ENCODE measurements at places on chromosomes 3 and 15.

DNA sequence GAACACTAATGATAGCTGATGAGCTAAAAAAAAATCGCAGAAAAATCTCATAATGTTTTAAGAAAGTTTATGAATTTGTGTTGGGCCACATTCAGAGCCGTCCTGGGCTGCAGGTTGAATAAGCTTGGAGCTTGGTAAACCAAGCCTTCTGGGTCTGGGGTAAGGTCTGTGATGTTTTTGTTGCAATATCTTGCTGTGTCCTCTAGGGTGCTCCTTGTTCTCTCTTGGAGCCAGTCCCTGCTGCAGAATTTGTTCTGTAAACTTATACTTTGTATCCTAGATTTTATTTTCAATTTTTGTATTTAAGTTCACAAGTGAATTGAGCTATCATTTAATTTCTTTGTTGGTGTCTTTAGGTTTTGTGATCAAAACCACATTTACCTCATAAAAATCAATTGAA, 143.7 kb downstream of the NR1D2 start:
- no peak for DNase-seq

DNA sequence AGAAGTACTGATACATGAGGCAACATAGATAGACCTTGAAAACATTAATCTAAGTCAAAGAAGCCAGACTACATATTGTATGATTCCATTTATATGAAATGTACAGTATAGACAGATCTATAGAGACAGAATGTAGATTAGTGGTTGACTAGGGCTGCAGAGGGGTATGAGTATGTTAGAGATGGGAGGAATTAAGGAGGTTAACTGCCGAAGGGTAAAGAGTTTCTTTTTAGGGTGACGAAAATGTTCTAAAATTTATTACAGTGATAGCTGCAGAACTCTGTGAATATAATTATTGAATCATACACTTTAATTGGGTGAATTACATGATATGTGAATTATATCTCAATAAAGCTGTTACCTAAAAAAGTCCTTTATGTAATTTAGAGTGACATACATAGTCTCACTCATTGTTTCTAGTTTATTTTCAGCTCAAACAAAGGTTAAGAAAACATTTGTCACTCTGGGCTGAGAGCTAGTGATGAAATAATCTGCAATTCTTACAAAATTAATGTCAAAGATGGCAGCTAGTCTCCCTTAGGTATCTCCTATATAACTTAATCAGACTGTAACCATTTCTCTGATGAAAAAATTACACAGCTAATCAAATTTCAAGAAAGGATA, 61.4 kb downstream of the DENND4A start:
- DNase-seq: no peak

DNA sequence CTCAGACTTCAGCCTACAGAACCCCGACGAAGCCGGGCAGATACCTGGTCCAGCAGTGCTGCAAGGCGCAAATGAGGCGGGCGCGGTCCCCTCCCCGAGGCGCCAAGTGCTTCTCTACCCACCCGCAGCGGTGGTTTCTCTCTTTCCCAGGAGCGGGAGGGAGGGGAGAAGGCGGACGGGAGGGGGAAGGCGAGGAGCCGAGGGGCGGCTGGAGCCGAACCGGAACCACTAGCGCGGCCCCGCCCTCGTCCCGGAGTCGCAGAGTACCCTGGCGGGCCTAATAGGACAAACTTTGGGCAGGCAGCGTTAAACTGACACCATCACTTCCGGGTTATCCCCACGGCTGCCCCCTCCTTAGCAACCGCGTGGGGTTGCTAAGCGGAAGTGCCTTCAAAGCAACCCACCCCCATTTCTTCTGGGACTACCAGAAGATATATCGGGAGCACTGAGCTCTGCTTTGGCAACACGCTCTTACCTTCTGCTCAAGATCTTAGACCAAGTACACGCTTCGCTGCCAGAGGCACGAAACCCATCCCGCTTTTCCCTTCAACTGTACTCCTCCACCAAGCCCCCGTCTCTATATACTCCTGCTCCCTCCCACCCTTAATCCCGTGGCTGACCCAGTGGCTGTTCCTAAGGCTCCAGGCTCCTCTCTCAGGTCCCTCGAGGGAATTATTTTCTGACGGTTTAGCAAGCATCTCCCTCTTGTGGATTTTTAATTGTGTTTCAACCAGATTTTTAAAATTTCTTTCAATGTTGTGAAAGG, at the start of gene CSNK1G1:
CSNK1G1 (minus strand) TSS at position 230 of the 766 bp plus-strand sequence. CDS start 55,674 bp downstream, outside the sequence.
- DNase-seq: peak; percentile 91

- no peak for DNase-seq
These were observed 90.4 kb downstream of the MECOM start for GRCh38 chr3:169573148-169573547.

DNA sequence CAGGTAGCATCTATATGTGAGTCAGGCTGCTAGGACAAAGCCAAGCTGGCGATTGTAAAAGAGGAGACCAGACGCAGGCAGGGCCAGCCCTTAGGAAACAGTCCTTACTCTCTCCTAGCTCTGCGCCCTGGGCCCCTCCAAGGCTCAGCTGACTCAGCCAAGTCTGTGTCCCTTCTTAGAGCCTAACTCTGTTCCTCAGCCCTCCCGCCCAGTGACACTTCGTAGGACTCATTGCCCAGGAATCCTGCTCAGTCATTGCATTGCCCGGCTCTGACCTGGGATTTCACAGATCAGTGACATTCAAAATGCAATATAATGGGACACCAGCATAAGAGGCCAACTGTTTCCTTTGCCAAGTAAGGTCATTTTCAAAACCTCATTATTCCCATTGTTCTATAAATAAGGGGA, 244.2 kb downstream of the TLE3 start:
- no peak for DNase-seq

DNA sequence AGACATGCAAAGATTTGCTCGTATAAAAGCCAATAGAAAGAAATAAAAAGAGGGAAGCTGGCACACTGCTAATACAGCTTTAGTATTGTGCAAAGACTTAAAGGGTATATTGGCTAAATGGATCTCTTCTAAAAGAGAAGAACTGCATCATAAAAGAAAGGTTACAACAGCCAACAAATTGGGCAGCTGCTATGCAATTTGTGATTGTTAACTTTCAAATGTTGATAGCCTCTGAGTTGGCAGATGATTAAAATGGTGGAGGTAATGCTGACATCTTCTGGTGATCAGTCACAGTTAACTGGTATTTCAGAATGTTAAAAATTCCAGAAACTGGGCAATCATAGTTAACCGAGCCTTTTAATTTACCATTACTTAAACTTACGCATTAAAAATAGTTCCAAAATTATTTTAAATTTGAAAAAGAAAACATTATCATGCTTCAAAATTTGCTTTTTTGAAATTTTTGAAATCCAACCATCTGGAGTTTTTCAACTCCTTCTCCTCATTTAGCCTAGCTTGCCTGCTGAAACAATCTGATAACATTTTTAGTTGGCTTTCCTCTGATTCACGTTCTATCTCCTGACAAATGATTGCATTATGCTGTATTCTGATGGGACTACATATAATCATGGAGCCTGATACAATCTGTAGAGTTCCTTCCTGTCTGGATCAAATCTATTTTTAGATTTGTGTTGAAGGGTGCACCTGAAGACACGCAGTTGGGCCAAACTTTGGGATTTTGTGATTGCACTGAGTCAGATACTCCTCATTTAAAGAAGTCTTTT, 144.0 kb upstream of the PDZRN3 start:
- no peak for DNase-seq

DNA sequence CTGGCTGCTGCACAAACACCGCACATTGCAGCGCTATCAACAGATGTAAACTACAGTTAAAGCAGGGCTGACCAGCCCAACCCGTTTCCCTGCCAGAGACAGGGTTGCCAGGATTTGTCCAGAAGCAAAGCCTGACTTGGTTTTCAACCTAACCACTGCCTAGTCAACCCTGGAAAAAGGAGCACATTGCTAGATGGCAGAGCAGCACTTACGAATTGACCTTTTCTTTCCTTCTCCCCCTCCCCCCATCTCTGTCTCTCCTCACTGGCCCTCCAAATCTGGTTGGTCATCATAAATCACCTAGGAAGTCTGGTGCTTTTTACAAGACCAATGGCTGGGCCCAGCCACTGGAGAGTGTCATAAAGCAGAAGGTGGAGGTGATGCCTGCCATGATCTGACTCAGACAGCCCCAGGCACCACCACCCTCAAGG, 51.3 kb downstream of the ABCC5 start:
- DNase-seq: no peak

DNA sequence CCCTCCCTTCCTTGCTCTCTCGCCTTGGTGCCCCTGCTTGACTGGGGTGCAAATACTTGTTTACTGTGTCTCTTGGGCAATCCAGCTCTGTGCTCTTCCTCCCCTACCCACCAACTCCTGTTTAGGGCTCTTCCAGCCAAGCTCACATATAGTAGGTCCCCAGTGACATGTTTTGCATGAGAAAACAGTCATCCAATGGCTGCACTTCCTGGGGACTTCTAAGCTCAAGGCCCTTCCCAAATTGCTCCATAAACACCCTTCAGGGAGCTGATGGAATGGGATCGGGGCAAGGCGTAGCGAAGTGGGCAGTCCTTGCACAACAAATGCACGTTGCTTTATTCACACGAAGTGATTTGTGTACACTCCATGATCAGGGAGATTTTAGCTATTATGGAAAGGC, 9.4 kb upstream of the COPG1 start:
- DNase-seq: no peak

GRCh38 chr3:107861422-107861821, 229.4 kb downstream of the CD47 start:
- no peak for DNase-seq

DNA sequence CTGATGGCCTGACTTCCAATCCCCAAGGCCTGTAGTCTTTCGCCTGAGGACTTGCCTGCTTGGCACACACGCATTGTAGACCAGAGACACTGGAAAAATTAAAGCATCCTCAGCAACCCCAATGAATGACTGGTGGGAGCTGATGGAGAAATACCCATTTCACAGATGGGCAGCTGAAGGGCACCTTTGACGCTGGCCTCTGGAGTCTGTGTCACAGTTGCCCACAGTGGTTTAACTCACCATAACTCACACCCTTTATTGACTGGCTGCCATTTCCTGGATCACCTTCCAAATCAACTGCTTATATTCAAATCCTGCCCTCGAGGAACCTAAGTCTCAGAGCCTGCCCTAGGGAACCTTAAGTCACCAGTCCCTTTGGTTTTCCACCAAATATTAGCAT, 183.1 kb downstream of the SHQ1 start:
- DNase-seq: no peak

DNA sequence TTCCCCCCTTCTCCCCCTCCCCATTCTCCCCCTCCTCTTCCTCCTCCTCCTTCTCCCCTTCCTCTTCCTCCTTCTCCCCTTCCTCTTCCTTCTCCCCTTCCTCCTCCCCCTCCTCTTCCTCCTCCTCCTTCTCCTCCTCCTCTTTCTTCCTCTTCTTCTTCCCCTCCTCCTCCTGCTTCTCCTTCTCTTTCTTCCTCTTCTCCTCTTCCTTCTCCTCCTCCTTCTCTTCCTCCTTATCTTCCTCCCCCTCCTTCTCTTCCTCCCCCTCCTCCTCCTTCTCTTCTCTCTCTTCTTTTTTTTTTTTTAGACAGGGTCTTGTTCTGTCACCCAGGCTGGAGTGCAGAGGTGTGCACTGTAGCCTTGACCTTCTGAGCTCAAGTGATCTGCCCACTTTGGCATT, 21.2 kb upstream of the LCTL start:
- DNase-seq: no peak

DNA sequence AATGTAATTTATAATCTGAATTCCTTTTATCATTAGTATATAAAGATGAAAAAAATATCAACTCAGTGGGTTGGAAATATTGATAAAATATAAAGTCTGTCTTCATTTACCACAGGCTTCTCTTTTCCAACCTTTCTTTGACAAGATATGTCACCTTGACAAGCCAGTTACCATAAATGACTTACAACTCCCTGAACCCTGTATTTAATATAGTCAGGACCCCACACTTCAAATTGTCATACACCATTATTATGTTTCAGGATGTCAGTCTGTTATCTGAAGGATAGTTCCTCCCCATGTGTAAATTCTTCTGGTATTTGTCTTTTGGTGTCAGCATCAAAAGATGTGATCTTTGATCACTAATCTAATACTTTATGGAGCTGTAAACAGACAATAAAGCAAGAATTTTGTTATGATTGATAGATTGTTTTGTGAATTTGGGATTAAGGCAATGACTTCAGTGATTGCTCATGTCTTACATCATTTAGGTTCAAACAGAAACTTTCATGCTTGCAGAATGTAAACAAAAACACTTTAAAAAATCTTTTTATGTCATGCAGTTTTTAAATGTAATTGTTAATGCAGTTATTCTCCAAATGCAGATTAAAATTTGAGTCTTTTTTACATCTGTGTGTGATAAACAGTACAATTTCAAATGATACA, 503.5 kb upstream of the BCHE start:
- no peak for DNase-seq

- DNase-seq: no peak
These were observed 1.8 kb upstream of the ZSCAN2 start for GRCh38 chr15:84598993-84599392.

- DNase-seq: no peak
These were observed 59.1 kb downstream of the FBLN2 start for GRCh38 chr3:13607821-13608597.

DNA sequence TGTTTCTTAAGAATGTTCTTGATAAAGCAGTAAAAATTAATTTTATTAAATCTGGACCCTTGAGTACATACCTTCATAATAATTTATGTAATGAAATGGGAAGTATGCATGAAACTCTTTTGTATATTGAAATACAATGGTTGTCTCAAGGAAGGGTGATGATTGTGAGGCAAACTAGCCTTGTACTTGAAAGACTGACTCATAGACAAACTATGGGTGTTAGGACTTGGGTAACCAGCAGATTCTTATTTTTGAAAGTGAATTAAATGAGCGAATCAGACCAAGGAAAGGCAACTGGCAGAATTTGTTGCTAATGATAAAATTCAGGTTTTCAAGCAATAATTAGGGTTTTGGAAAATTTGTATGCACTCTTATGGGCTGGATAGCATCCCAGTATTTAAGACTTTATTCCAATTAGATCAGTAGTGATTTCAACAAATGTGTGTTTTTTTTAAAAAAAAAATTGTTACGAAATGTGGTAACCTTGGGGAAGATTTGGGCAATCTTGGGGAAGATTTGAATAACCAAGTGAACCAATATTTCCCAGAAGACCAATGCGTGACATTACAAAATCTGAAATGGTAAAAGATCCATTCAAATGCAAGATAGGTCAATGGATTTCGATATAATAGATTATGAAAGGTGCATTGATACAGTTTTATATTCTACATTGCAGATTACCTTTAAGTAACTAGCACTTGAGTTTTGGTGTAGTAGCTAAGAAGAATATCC, 42.0 kb downstream of the ATP2C1 start:
- DNase-seq: no peak

GRCh38 chr15:68022061-68022460, 32.1 kb upstream of the PIAS1 start:
- DNase-seq: no peak
